GOT3 (cell line): ENCODE measurements at places on chromosomes 12 and 14.
A peak's percentile ranks its signal among the peaks of the same experiment; 100 is the strongest.

DNA sequence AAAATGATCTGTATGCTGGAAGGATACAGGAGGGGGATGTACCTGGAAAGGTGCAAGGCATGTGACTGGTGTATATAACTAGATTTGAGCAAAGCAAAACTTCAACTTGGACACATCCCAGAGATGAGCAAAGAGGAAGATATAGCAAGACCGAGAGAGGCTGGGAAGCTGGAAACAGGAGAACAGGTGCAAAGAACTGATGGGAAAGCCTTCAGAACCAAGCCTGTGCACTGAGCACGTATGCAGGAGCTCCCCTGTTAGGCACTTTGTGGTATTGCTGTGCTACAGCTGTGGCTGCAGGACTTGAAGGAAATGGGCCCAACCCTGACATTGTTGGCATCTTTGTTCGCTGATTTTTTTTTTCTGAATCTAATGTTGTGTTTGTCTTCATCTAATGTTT, 120.7 kb upstream of the PWP1 start:
- no peak for DNase-seq

DNA sequence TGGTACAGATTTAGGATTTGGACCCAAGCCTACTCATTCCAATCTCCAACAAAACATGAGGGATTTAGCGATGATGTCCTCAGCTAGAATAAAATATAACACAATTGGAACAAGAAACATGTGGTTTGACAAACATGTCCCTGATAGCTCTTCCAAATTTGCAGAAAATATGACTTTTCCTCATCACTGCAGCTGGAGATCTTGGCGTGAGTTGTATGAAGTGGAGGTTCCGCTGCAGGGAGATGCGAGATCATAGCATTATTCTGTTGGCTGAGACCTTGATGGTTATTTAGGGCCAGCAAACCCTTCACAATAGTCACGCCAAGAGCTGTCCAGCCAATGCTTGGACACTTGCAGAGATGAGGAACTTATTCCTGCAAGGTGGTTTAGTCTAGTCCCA, 413.4 kb upstream of the TBX3 start:
- no peak for DNase-seq

GRCh38 chr12:106745181-106745745, 29.2 kb upstream of the RIC8B start:
- DNase-seq = no peak

DNA sequence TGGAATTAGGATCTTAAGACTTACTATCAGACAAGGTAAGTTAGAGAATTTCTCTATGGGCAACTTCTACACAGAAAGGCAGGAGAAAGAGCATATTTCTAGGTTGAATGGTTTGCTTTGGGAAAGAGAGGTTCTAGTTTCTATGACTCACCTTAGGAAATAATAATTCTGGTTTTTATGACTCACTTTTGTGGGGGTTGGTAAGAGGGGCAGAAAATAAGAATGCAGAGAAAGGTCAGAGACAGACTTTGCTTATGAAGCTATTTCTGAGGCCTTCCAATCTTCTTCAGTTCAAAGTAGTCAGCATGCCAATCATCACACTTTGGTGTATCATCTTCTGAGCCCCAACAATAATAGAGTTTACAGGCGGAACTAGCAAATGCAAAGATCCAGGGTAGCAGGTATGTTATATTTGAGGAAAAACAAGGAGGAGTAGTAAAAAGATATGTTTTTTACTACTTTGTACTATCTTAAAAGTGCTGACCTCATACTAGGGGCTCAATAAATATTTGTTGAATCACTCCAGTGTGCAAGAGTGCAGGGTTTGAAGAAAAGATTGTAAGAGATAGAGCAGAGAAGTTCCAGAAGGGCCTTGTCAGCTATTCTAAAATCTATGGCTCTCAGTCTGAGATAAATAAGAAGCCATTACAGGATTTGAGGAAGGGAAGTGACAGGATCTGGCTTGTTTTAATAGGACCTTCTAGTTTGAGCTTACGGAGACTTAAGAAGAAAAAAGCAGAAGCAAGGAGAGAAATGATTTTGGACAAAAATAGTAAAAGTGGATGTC, 56.7 kb upstream of the LRFN5 start:
- DNase-seq = no peak

DNA sequence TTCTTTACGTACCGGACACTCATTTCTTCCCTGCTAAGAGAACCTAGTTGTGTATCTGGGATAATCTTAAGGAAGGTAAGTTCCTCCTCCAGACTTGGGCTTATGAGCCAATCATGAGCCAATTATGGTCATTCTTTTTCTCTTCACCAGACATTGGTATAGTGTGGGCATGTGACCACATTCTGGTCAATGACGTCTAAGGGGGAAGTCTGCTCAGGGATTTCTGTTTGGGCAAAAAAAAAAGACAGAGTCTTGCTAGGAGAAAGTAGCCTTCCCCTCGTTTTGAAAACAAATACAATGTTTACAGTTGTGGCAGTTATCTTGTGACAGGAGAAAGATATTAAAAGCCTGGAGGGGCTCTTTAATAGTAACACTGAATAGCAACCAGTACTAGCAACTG, 20.1 kb upstream of the PLXNC1 start:
- DNase-seq = no peak

GRCh38 chr12:114123108-114123507, 157.0 kb upstream of the RBM19 start:
- DNase-seq = no peak

GRCh38 chr14:104993306-104993705, 7.7 kb downstream of the CLBA1 start:
- DNase-seq = no peak

GRCh38 chr12:54004063-54004840, 4.3 kb downstream of the HOXC9 start:
- no peak for DNase-seq

DNA sequence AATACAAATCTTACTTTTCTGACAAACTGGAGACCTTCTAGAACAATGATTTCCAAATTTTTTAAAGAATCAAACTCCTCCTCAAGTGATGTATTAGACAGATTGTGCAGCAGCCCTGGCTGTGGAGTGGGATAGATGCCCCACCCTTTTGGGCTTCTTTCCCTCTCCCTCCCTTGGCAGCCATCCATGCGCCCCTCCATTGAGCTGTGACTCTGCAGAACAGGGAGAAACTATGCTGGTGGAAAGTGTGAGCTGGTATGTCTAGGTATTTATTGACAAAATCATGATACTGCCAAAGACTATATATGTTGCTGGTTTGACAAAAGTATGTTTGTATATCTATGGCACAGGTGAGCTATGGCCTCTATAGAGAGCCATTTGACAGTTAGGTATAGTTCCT, 138.5 kb downstream of the KTN1 start:
- no peak for DNase-seq

DNA sequence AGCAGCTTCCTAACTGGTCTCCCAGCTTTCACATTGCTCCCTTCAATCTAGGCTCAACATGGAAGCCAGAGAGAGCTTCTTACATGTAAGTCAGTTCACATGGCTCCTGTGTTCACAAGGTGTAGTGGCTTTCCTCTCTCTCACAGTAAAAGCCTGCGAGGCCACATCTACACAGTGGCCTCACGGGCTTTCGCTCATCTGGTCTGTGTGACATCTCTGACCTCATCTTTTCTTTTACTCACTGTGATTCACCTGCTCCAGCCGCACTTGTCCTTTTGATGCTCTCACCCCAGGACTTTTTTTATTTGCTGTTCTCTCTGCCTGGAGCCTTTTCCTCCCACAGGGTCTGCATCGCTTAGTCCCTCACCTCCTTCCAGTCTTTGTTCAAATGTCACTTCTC, 122.1 kb downstream of the SLC5A8 start:
- DNase-seq = no peak

DNA sequence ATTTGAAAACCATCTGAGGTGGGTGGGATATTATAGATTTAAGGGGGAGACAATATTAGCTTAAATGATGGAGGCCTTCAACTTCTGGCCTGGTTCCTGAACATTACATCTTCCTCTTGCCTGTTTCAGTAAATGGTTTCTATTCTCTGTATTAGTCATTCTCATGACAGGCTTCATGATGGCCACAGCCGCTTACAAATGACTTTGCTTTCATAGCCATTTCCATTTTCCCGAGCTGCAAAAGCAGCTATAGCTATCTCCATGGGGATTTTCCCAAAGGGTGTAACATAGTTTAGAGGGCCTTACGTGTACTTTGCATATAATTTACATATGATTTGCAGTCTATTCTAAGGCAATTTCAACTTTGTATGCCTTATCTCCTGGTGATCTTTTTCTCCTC, 121.8 kb downstream of the NRXN3 start:
- DNase-seq = no peak

DNA sequence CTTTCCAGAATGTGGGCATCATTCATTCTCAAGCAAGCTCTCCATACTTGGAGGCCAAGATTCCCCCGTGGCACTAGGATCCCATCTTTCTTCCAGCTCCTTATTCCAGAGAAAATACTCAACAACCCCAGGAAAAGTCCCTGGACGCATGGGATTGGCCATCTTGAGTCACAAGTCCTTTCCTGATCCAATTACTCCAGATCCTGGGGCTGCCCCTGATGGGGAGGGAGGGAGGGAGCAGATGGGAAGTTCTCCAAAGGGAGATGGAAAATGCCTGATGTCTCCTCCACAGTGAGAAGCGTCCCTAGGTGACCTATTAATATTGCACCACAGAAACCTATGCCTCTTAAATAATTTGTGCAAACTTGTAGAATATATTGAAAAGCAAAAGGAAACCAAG, 12.4 kb upstream of the KCNK13 start:
- DNase-seq = no peak

DNA sequence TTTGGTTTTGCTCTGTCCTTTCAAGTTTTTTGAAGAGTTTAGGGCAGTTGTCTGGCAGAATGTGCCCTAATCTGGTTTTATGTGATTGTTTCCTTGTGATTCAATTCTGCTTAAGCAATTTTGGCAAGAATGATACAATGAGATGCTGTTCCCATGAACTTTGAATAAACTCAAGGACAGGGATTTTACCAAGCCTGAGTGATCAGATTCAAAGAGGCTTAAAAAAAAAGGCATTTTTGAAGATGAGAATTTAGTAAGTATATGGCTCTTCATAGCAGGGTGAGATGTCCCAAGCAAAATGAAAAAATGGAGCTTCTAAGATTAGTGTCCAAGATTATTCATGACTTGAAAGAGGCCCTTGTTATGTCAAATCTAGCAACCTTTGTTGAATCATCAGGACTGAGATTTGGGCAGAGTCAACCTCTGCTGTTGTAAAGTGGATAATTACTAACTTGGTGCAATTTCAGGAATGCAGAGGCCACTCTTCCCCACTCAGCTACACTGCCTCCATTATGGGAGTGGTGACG, 180.6 kb upstream of the NUDT4 start:
- no peak for DNase-seq

DNA sequence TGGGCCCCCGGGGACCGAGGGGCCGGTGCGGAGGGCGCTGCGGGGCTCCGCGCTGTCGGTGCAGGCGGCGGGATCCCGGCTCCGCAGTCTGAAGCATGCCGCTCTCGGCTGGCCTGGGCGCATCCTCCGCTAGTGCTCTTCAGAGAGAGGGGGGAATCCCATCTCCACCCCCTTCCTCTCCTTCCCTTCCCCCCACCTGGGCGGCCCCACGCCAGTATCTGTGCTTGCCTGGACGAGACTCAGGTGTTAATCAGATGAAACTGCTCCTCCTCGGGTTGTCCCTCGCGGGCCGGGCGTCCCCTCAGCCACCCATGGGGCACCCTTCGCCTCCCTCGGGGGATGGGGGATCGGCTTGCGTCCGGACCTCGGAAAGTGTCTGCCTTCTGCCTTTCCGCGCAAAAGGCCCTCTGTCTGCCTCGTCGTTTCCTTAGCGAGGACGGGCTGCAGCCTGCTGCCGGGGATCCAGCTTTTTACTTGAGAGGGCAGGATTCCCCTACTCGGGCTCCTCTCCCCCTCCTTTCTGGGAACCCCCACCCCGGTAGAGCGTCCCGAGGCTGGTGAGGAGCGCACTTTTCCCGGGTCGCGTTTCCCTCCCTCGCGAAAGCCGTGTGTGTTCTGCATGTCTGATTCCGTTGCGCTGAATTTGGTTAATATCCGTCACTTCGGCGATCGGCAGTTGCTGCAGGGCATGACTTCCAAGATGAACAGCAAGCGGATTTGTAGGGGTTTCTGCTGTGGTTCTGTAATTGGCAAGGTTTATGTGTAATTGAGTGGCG, 1.1 kb downstream of the GPHN start:
- DNase-seq = peak; percentile 0

GRCh38 chr14:72731252-72732020, 162.5 kb downstream of the DPF3 start:
- DNase-seq = no peak

DNA sequence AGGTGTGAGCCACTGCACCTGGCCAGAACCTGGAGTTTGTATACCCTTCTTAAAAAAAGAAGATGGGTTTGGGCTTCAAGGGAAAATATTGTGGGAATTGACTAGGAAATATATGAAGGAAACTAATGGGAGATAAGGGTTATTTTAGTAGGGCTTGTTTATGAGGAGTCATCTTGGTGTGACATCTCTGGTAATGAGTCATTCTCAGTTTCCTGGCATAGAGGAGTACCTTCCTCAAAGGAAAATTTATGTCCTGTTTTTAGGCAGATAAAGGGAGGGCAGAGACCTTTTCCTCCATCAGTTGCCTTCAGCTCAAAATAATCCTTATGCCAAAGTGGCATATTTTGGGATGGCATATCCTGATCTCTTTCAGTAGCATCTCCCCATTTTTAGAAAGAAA, 30.6 kb upstream of the NFKBIA start:
- no peak for DNase-seq

GRCh38 chr14:75626863-75627262, 33.8 kb downstream of the ERG28 start:
- no peak for DNase-seq

GRCh38 chr12:74111688-74112360, 425.8 kb upstream of the ATXN7L3B start:
- no peak for DNase-seq

DNA sequence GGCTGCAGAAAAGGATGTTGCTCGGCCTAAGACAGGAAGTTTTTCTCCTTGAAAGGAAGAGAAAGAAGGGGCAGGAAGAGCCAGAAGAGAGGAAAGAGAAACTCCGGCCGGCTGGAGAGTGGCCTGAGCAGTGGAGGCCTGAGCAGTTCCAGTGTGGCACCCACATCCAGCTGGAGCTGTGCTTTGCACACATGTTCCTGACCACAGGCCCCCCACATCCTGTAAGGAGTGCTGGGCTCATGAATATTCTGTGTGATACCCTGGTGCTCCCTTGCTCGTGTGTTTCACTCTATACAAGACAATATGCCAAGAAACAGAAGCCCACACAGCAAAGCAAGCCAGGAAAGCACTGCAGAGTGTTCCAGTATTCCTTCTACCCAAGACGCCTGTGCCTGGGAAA, 27.1 kb downstream of the POLE start:
- DNase-seq = no peak

- DNase-seq = no peak
These were observed 51.3 kb upstream of the STXBP6 start for GRCh38 chr14:25101276-25101675.
